ENCODE measurements at places on chromosomes 1 and 21.

GRCh38 chr1:232393010-232393409 lies 236.9 kb downstream of the SIPA1L2 start:
- no peak for DNase-seq

GRCh38 chr1:165053351-165053750 lies 303.2 kb downstream of the LMX1A start:
- no peak for DNase-seq

GRCh38 chr1:221040691-221041285 lies 161.5 kb downstream of the HLX start:
- DNase-seq, result no peak

- no peak for DNase-seq
These were observed 79.1 kb downstream of the GABPA start for GRCh38 chr21:25813917-25814316.

- no peak for DNase-seq
These were observed 167.1 kb upstream of the PLD5 start for GRCh38 chr1:242691610-242691945.

GRCh38 chr21:14092834-14093560 lies 117.8 kb downstream of the LIPI start:
- no peak for DNase-seq

DNA sequence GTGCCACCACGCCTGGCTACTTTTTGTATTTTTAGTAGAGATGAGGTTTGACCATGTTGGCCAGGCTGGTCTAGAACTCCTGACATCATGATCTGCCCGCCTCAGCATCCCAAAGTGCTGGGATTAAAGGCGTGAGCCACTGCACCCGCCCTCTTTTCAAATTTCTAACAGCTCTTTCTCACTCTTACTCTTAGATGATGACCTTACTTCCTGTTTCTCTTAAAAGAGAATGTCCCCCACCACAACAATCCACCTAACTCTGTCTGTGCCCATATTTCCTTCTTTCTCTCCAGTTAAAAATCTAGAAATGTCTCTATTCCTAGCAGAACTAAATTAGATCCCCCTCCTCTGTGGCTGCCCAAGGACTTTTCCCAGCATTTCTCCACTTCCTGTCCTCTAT lies 46.6 kb upstream of the RGS2 start:
- DNase-seq, result no peak

- DNase-seq, result no peak
These were observed 18.8 kb upstream of the C2CD2 start for GRCh38 chr21:41972511-41973205.

DNA sequence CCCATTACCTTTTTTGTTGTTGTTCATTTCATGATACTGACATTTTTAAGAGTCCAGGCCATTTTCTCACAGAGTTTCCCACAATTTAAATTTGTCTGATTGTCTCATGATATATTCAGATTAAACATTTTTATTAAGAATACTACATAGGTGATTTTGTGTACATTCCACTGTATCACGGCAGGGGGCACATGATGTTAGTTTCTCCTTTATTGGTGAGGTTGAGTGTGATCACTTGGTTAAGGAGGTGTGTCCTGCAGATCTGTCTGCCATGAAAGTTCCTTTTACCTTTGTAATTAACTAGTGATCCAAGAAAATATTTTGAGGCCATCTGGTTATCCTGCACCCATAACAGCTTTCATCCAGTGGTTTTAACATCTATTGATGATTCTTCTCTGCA lies 11.8 kb downstream of the RTCA start:
- no peak for DNase-seq

Data from K562 (cell line).